ENCODE measurements at places on chromosomes 3 and 15.

- no peak for DNase-seq
These were observed 54.3 kb downstream of the LIPC start for GRCh38 chr15:58486062-58486461.

GRCh38 chr15:90001683-90002427, 731 bp downstream of the ZNF710 start:
- DNase-seq = no peak

GRCh38 chr15:28903555-28903954, 17.8 kb downstream of the APBA2 start:
- DNase-seq = no peak

GRCh38 chr3:195771646-195772300, 40.0 kb downstream of the MUC4 start:
- DNase-seq = no peak

GRCh38 chr3:43178891-43179366, 73.0 kb upstream of the POMGNT2 start:
- no peak for DNase-seq

GRCh38 chr3:30712991-30713390, 106.6 kb downstream of the TGFBR2 start:
- DNase-seq = no peak

GRCh38 chr3:25386686-25387255, 41.3 kb upstream of the RARB start:
- DNase-seq = no peak

DNA sequence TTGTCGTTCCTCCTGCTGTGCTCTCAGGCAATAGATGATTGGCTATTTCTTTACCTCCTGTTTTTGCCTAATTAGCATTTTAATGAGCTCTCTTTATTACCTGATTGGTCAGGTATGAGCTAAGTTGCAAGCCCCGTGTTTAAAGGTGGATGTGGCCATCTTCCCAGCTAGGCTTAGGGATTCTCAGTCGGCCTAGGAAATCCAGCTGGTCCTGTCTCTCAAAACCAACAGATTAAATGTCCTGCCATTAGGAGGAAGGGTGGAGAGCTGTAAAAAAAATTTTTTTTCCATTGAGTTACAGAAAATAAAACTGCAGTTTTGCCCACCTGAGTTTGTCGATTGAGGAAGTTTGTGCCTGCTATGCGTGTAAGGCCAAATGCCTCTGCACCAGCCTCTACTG, 5.4 kb upstream of the ACSBG1 start:
- no peak for DNase-seq
